ENCODE measurements at places on chromosomes 11 and 22. TPM values are rescaled to one million over a fixed set of nuclear protein-coding genes. Genes with fewer than 3 reads are reported as not detected.

GRCh38 chr11:13152736-13153541 lies 124.7 kb upstream of the BMAL1 start:
- no peak for DNase-seq

- peak; percentile 98 for DNase-seq
Observed at GRCh38 chr11:58577555-58578135, 1.2 kb upstream of the ZFP91 start.

DNA sequence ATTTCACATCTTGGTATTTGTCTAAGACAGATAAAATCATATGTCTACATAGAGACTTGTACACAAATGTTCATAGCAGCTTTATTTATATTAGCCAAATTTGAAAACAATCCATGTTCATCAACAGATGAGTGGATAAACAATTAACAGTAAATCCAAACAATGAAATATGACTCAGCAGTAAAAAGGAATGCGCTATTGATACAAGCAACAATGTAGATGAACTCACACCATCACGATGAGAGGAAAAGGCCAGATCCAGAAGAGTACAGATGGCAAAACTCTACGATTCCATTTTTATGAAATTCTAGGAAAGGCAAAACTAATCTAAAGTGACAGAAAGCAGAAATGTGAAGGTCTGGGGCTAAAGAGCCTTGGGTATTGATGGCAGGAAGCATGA lies 384.3 kb downstream of the NTM start:
- no peak for DNase-seq

DNA sequence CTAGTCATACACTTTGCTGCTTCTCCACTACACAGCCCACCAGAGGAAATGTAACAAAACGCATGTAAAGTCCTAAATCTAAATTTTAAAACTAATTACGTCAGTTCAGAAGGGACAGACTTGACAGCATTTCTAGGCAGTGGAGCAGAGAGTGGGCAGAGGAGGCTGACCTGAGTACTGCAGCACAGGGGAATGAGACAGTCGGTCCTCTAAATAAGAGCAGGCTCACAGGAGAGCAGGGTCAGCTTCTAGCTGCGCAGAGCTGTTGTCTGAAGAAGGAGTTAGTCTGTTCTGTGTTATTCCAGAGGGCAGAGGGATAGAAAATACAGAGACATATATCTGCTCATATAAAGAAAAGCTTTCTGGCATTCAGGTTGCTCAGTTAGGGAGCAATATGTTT lies 40.3 kb downstream of the JHY start:
- no peak for DNase-seq

GRCh38 chr22:43796567-43796966 lies 15.5 kb downstream of the EFCAB6 start:
- no peak for DNase-seq

DNA sequence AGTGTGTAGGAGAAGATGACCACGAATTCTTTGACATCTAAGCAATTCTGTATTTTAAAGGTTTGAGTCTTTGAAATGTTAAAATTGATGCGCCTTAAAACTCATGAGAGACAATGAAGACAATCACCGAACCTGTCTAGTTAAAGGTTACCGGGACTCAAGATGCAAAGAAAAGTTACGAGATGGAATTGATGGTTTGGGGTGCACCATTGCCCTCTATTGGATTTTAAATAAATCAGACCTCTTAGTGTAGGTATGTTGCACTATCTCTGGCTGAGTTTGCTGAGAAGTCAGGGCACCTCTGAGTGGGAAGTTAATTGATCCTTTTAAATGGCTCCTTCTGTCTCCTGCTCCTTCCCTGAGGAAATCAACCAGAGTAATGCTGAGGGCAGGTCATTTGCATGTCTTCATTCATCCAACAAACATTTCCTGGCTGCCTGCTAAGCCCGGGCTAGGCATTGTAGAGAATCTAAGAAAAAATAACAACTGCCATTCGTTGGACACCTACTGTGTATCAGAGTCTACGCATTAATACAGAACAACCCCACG lies 19.4 kb upstream of the TMA7B start:
- DNase-seq, result peak; percentile 63

DNA sequence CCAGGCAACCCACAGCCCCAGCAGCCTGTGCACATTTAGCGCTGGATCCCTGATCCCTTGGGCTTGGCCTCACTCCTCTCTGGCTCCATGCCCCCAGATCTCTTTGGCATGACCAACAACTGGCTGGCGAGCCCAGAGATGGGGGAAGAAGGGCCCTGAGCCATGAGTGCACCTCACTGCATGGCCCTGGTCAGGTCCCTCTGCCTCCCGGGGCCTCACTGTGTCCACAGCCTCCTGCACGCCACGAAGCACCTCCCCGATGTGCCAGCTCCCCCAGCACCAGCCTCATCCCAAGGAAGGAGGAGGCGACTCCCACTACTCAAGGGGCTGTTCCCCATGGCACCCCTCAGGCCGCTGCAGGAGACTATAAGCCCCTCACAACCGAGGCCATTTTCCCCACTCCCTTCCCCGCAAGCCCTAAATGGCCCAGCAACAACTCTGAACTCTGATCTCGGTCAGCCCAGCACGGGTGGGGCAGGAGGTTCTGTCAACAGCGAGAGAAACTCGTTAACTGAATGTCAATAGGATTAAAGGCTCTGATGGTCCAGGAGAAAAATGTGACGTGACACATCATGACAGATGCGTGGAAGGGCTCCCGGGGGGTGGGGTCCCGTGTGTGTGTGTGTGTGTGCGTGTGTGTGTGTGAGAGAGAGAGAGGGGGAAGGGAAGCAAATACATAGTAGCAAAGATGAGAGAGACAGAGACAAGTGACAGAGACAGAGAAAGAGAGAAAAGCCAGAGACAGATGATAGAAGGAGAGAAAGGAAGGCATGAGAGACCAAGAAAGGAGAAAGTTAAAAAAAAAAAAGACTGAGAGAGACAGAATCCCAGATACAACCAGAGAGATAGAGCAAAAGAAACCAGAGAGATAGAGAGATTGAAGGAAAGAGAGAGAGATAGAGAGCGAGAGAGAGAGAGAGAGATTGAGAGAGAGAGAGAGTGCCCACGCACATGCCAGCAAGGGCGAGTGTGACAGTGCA lies 28.4 kb upstream of the SYT7 start:
- no peak for DNase-seq

- no peak for DNase-seq
Observed at GRCh38 chr11:15910761-15911160, 445.6 kb downstream of the SOX6 start.

DNA sequence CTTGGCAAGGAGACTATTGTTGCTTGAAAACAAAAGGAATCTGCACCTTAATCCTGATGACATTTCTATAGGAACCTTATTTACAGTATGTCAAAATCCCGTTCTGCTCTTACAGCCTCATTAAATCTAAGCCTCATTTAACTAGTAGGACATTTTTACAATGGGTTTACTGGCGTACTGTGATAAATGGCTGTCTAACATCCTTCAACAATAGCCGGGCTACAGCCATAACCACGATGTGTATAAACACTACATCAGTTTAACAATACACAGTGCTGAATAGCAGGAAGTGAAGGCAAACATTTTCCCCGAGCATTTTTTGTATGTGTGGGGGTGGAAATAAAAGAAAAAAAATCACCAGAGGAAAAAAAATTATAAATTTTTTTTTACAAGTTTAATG lies 131.2 kb downstream of the ARL14EP start:
- no peak for DNase-seq

DNA sequence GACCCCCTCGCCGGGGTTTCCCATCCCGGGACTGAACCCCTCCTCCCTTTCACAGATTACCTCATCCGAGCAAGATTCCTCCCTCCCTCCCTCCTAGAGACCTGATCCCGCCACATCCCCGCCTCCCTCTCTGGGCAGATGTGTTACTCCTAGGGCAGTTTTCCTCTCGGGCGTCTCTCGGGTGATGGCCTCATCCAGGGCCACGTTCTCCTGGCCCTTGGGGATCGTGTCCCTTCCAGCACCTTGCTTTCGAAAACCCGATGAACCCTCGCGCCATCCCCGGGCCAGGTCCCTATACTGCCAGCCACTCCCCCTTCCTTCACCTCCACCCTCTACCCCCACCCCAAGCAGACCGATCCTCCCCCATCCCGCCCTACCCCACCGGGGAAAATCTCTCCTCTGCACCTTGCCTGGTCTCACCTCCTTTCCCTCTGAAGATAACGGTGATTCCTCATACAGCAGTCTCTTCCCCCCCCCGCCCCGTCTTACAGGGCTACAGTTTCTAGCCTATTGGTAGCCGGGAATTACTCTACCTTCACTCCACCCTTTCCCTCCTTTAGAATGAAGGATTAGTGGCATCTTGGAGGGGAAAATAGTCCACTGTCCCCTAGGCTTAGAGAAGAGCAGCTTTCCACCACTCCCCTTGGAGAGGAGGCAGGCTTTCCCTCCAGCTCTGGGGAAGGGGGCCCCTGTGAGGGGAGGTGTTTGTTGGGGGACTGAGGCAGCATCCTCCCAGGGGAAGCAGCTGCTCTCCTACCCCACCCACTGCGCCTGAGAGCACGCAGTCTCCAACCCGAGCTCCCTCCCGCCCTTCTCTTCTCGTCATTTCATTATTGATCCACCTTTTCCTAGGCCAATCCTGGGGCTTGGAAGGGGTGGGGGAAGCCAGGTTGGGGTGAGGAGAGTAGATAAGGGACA lies 1.2 kb downstream of the KMT2A start:
- DNase-seq, result peak; percentile 55

DNA sequence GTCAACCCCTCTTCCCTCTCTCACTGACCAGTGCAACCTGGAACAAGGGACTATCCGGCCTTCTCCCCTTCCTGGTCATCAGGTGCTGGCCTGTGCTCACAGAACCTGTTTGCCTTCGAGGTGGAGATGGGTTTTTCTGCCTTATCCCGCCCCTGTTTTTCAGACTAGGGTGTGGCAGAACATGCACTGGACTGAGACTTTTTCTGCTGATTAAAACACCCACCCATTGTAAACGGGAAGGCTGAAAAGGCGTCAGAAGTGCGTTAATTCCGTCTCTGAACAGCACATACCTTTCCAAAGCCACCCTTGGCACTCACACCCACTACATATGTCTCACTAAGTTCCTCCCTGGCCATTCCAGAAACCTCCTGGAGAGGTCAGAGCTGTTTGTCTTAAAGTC lies 4.4 kb upstream of the B3GNT6 start:
- no peak for DNase-seq

- DNase-seq, result no peak
Observed at GRCh38 chr22:25628494-25628893, 64.0 kb downstream of the GRK3 start.

GRCh38 chr22:28259774-28260312 lies 340.8 kb upstream of the PITPNB start:
- no peak for DNase-seq

GRCh38 chr11:78428266-78428636 lies 10.6 kb upstream of the GAB2 start:
- peak; percentile 33 for DNase-seq

- DNase-seq, result no peak
Observed at GRCh38 chr11:118427707-118428106, 8.6 kb upstream of the KMT2A start.

GRCh38 chr22:24225044-24225601 lies 19.8 kb downstream of the GGT5 start:
- DNase-seq, result no peak

GRCh38 chr11:12998336-12998735 lies 10.8 kb upstream of the RASSF10 start:
- DNase-seq, result no peak

- DNase-seq, result no peak
Observed at GRCh38 chr11:102791271-102792036, 6.5 kb downstream of the MMP1 start.

DNA sequence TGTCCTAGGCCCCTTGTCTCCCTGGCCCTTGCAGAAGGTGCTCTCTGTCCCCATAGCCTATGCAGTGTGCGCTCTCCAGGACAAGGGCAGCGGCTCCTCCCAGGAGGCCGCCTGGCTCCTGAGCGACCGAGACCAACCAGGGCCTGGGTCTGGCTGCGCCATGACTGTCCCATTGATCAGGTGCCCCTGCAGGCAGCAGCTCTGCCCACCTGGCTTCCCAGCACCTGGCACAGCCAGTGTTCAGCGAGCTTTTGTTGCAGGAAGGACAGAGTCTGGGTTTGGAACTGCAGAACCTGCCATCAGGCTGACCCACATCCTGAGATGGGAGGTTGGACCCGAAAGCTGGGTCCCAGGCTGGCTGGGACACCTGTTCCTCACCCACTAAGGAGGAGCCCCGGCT lies 1001.1 kb downstream of the BRD1 start:
- DNase-seq, result no peak

DNA sequence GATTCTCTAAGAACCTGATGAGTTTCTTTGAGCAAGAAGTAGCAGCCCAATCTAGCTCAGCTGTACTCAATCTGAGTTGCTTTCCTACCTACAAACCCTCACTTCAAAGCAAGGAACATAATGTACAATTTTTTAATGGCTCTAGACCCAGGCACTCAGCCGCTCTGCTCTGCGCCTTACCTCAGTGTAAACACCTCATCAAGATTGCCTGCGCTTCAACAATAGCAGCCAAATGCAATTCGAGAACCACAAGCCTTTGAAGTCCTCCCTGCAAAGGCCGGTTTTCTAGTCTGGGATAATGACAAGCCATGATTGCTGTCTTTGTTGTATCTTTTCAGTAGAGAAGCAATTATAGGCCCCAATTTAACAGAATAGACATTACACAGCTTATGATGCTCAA lies 38.0 kb downstream of the JHY start:
- no peak for DNase-seq

- no peak for DNase-seq
Observed at GRCh38 chr11:6663794-6664469, 8.3 kb upstream of the DCHS1 start.

DNA sequence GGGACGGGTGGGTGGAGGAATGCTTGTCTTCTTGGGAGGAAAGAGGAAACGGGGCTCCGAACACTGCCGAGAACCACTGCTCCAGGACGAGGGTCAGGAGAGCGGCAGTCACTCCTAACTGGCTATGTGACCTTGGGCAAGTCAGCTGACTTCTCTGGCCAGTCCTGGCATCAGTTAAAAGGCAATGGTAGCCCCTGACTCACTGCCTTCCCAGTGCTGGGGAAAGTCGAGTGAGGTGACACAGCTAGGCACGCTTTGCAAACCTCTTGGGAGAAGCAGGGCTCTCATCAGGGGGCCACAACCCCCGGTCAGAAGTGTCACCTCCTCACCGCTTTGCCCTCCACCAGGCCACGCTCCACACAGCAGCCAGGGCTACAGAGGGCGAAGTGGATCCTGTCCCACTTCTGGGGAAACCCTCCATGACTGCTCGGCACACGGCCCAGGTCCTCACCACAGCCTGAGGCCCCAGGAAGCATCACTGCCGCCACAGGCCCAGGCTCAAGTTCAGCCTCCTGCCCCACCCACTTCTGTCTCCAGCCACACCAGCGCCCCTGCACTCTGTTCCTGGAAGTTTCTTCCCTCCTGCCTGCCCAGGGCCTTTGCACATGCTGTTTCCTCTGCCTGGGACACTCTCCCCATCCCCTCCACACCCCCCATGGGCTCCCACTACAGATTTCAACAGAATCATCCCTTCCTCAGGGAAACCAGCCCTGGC lies 16.3 kb downstream of the IL2RB start:
- no peak for DNase-seq

- DNase-seq, result no peak
Observed at GRCh38 chr11:73002214-73002613, 139.9 kb downstream of the FCHSD2 start.

GRCh38 chr11:73164803-73165540 lies 22.9 kb upstream of the FCHSD2 start:
- no peak for DNase-seq

GRCh38 chr11:120188371-120188770 lies 22.5 kb upstream of the OAF start:
- no peak for DNase-seq

The SMIM35 gene
- 4.5 TPM for total RNA-seq

The SULT4A1 gene
- not detected for total RNA-seq

The IFITM1 gene
- total RNA-seq, result 19.5 TPM

The CSF2RB gene
- 41.2 TPM for total RNA-seq

The ISX gene
- not detected for total RNA-seq

The MPPED2 gene
- total RNA-seq, result 1.0 TPM

The MYO7A gene
- 0.17 TPM for total RNA-seq

The KCNK7 gene
- 3.9 TPM for total RNA-seq

The C22orf39 gene
- 55.1 TPM for total RNA-seq

The PRG3 gene
- total RNA-seq, result not detected

Measured in B cell (primary cell).